ENCODE measurements at places on chromosomes 3 and 15.
A peak's percentile ranks its signal among the peaks of the same experiment; 100 is the strongest.

GRCh38 chr3:132925256-132925930, 112.8 kb upstream of the TMEM108 start:
- no peak for DNase-seq

DNA sequence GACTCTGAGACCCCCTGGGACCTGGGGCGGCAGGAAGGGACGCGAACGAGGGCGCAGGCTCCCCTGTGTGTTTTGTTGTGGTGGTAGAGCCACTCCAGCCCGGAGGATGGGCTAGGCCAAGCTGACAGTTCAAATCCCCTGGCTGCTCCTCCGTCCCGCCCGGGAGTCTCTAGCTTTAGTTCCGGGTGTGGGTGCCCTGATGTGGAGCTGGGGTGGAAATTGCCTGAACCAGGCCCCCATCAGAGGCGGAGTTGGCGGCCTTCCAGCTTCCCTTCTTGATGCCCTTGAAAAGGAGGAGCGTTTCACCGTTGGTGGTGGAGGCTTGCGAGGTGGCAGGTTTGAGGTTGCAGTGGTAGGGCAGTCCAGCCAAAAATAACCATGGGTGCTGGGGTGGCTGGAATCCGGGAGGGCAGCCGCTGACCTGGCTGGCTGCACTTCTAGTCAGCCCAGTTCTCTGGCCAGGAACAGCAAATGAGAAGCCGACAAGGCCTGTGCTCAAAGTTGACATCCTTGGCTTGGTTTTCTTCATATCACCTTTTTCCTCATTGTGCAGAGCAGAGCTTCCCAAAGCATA, 817 bp downstream of the CLK3 start:
- DNase-seq, result peak; percentile 60

DNA sequence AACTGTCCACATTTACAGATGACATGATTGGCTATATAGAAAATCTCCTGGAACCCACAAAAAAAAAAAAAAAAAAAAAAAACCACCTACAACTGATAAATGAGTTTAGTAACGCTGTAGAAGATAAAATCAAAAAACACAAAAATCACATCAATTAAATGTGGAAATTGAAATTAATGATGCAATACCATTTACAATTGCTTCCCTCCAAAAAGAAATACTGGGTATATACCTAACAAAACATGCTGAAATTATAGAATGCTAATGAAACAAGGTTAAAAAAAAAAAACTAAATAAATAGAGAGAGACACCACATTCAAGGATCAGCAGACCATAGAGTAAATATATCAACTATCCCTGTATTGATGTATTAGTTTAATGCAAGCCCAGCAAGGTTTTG, 215.7 kb downstream of the ULK4 start:
- no peak for DNase-seq

- no peak for DNase-seq
Observed at GRCh38 chr3:178465260-178466180, 70.7 kb upstream of the KCNMB2 start.

DNA sequence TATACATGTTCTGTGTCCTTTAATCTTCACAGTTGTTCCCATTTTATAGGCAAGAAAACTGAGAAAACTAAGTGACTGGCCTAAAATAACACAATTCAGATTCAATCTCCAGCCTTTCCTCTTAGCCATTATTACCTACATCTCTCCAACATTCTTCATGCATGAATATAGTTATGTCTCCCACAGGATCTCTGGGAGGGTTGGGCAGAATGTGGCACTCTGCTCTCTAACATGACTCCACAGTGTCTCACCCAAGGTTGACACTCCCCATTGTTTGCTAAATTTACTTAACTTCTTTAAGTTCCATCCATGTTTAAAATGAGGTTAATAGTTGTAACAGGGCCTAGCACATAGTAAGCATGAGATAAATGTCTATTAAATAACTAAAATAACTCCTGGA, 276.3 kb downstream of the ERC2 start:
- DNase-seq, result no peak

GRCh38 chr3:125433611-125434041, 58.5 kb upstream of the ZNF148 start:
- no peak for DNase-seq

DNA sequence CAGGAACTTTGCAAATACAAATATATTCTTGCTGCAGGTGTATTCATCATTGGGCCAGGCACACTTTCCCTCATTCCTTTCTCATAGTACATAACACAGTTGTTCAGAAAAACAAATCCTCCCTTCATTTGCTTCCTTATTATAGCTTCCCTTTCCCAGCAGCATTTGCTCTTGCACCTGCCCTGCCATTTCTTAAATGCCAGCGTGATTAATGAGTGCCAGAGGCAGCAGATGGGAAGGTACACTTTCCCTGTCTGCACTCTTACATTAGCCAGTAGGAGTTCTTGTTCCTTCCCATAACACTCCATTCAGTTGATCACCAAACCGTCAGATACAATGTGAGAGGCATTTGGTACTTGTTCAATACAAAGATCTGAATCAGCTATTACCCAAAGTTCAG, 128.5 kb upstream of the GAP43 start:
- peak; percentile 37 for DNase-seq

DNA sequence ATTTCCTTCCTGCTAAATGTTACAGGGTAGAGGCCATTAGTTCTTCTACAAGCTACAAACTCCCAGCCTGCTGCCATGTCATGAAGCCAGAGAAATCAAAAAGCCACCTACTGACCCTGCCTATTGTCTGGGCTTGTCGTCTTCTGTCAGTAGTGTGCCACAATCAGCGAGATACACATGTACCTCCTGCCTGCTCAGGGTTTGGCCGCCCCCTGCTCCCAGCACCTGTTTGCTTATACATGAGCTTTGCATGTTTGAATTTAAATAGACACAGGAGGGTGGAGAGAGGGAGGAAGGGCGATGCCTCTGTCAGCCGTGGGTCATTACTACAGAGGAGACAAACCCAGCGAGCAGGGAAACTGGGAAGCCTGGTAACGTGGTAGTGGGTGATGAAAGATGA, 106.1 kb downstream of the ROBO2 start:
- no peak for DNase-seq

All from tongue (tissue), 3 donors.